M059J (cell line): ENCODE measurements at places on chromosomes 1 and 21. TPM values are rescaled to one million over a fixed set of nuclear protein-coding genes. Genes with fewer than 3 reads are reported as not detected.

Gene PROK1
- total RNA-seq, result 1.6 and 1.9 TPM in 2 replicates

Gene AK5
- 3.7 and 5.6 TPM in 2 replicates for total RNA-seq

Gene ST3GAL3
- 15.0 and 24.2 TPM in 2 replicates for total RNA-seq

GRCh38 chr21:17532292-17532691, 19.4 kb downstream of the CXADR start:
- DNase-seq, result no peak

GRCh38 chr1:164380893-164381292, 178.1 kb upstream of the PBX1 start:
- peak; percentile 12 for DNase-seq

GRCh38 chr1:93629101-93630059, 52.3 kb downstream of the BCAR3 start:
- DNase-seq, result peak; percentile 81

- no peak for DNase-seq
Observed at GRCh38 chr1:101704895-101705294, 291.8 kb downstream of the OLFM3 start.

DNA sequence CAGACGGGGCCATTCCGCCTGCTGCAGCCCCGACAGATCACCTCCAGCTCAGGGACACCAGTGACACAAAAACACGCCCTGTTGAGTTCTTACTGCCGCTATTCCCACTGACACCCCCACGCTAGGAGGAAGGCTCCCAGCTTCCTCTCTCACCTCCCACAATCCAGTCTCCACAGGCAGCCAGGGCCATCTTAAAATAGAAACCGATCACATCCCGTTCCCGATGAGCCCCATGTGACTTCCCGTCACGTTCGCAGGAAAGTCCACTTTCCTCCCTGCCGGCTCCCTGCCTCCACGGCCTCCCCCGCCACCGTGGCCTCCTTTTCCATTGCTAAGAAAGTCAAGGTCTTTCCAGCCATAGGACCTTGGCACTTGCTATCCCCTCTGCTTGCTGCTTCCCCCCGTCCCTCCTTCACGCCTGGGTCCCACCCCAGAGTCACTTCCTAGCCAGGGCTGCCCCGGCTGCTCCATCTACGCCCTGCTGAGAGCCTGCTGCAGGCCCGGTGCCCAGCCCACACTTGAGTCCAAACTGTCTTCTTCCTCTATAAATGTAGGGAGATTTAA, 24.0 kb upstream of the DDOST start:
- DNase-seq, result no peak

- DNase-seq, result peak; percentile 74
Observed at GRCh38 chr1:206472454-206472853, 2.2 kb downstream of the IKBKE start.

- DNase-seq, result no peak
Observed at GRCh38 chr1:65606426-65606825, 186.0 kb downstream of the LEPR start.

DNA sequence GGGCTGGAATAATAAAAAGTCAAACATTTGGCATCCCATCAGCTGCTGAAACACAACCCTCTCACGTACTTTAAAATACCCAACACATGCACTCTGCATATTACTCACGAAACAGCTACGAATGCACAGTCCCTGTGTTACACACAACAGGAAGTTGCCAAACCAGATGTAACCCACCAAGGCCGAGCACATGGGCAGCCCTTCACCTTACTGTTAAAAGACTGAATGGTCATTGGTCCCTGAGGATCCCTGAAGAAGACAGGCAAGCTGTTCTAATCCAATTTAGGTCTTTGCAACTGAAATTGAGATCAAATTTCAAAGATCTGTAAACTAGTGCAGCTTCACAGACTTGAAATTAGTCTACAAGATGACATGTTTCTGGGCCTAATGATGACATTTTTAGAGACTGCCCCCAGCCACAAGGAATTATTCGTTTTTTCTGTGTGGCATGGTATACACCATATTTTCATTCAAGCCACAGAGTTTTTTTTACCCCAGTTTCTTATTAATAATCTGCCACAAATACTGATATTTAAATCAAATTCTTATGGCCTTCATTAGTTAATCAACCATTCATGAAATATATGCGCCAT, 25.6 kb upstream of the IER5 start:
- DNase-seq, result peak; percentile 32

- DNase-seq, result peak; percentile 87
Observed at GRCh38 chr1:246107516-246108277, 399.4 kb downstream of the SMYD3 start.

DNA sequence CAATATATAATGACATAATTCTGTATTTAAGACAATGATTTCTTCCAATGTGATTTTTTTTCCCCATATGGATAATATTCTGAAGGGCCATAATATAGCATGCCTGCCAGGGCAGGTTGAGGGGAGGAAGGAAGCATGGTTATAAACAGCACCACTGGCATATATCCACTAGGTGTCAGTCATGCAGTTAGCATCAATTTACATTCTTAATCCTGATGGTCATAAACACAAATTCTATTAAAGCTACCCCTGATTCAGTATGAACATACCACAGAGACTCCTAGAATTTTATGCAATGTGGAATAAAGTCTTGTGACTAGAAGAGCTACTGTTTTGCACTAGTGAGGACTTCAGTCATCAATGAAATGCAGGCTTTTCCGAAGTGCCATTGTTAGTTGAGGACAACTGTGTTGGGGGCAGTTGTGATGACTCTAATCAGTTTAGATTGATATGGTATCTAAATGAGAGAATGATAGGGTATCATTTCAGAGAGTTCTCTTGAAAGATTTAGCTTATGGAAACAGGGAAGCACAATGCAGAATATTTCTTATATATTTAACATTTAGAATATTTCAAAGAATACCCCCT, 342.7 kb upstream of the NR5A2 start:
- DNase-seq, result peak; percentile 78

- no peak for DNase-seq
Observed at GRCh38 chr21:45219517-45219916, 68.2 kb downstream of the POFUT2 start.
